ENCODE measurements at places on chromosomes 2 and 18. TPM values are rescaled to one million over a fixed set of nuclear protein-coding genes. Genes with fewer than 3 reads are reported as not detected.

HAAO gene
- total RNA-seq = 0.60 TPM

NT5C1B gene
- total RNA-seq = not detected

ASXL2 gene
- total RNA-seq = 30.6 TPM

GPAT2 gene
- 6.6 TPM for total RNA-seq

UGT1A10 gene
- not detected for total RNA-seq

REG3G gene
- not detected for total RNA-seq

NPHP1 gene
- total RNA-seq = 6.1 TPM

AMER3 gene
- total RNA-seq = not detected

PTPRN gene
- not detected for total RNA-seq

CASP10 gene
- 37.6 TPM for total RNA-seq

COLEC11 gene
- total RNA-seq = not detected

REG3A gene
- not detected for total RNA-seq

DNA sequence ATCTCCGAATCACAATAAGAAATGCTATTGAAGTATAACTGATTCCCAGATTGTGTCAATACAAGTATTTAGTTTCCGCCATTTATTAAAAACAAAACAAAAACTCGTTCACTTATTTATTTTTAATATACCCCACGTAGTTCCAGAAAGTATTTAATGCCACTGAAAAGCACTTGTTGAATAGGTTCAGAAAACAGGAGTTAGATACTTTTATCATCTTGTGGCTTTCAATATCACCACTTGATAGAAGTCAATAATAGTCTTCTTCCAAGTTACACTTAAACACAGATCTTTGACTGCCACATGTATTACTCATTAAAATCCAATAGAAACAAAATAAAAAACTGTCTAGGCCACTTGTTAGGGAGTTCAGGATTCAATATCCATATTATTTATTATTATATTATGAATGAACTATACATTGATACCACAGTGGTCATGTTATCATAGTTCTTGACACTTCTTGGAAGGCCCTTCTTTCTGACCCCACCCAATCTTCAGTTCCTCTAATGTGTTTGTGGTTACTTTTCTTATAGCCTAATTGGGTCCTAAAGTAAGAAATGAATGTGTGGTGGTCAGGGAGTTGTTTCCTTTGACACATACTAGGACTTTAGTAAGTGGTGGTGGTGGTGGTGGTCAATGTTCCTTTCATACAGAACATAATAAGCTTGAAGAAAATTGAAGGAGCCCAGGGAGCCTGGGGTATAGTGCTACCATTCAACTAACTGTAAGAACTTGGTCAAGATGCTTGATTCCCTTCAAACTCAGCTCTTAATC, 221.3 kb upstream of the ITGA4 start:
- no peaks in the 10 kb centered on the region for H3K4me1 ChIP-seq
- H3K27me3 ChIP-seq = no peaks in the 10 kb centered on the region
- no peak for DNase-seq
- H3K36me3 ChIP-seq = no peaks in the 10 kb centered on the region

DNA sequence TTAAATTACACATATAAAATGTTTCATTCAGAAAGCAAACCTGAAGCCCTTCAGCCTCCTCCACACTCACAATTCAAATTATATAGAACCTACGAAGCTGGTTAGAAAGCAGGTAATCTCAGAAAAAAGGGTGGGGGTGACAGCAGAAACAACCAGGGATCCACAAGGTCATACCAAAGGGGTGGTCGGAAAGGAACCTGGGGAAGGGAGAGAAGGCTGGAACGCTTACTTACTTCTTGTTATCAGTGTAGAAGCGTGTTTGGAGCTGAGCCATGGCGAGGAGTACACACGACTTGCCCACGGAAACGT, 316 bp downstream of the WDR12 start:
- peak overlapping the region; percentile 38 for H3K27ac ChIP-seq
- no peak for DNase-seq
- peak overlapping the region; percentile 97 for H3K4me3 ChIP-seq
- peaks cover 7% of the 10 kb centered on the region for H3K4me1 ChIP-seq
- H3K36me3 ChIP-seq = no peaks in the 10 kb centered on the region
- no peaks in the 10 kb centered on the region for H3K27me3 ChIP-seq

GRCh38 chr2:71070294-71071093, 2.0 kb downstream of the NAGK start:
- no peak overlapping the region for H3K27ac ChIP-seq
- no peaks in the 10 kb centered on the region for H3K27me3 ChIP-seq
- DNase-seq = no peak
- H3K4me1 ChIP-seq = peaks cover 27% of the 10 kb centered on the region

GRCh38 chr18:8928044-8928443, 174.5 kb upstream of the NDUFV2 start:
- no peak overlapping the region for H3K4me3 ChIP-seq
- H3K4me1 ChIP-seq = no peaks in the 10 kb centered on the region
- no peak overlapping the region for H3K27ac ChIP-seq
- H3K27me3 ChIP-seq = no peaks in the 10 kb centered on the region

GRCh38 chr18:22230471-22230945, 61.1 kb downstream of the GATA6 start:
- H3K4me1 ChIP-seq = peaks cover 5% of the 10 kb centered on the region
- H3K4me3 ChIP-seq = no peak overlapping the region
- DNase-seq = no peak
- peaks cover 10% of the 10 kb centered on the region for H3K27me3 ChIP-seq
- H3K27ac ChIP-seq = no peak overlapping the region
- H3K36me3 ChIP-seq = no peaks in the 10 kb centered on the region

- no peak overlapping the region for H3K27ac ChIP-seq
- H3K4me1 ChIP-seq = no peaks in the 10 kb centered on the region
- DNase-seq = no peak
- no peak overlapping the region for H3K4me3 ChIP-seq
- H3K36me3 ChIP-seq = no peaks in the 10 kb centered on the region
These were observed 38.3 kb upstream of the PTPN4 start for GRCh38 chr2:119721462-119721861.

DNA sequence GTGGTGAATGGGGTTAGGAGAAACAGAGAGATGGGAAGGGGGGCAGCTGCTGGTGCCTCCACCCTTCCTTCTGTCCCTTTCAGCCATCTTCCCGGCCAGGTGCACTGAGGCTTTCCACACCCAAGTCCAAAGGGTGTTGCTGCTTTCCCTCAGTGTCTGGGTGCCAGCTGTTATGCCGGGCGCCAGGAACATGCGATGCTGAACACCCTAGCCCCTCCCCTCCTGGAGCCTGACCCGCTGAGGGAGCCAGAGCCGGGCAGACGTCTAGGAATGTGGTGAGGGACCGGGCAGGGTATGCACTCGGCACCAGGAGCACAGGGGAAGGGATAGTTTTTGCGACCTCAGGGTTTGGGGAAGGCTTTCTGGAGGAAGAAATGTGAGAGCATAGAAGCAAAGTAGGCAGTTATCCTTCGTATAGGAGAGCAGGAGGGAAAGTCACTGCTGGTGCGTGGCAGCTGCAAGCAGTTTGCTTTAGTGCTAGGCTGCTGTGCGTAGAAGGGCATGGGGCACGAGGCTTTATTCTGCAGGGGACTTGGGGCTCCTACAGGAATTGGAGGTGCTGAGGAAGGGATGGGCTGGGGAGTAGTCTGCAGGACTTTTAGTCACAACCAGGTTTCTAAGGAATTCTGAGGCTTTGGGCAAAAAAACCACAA, 147.7 kb downstream of the TSN start:
- no peak overlapping the region for H3K4me3 ChIP-seq
- no peak for DNase-seq
- H3K4me1 ChIP-seq = peaks cover 8% of the 10 kb centered on the region
- H3K36me3 ChIP-seq = no peaks in the 10 kb centered on the region

- H3K27me3 ChIP-seq = no peaks in the 10 kb centered on the region
- H3K27ac ChIP-seq = no peak overlapping the region
- H3K36me3 ChIP-seq = peaks cover 5% of the 10 kb centered on the region
These were observed 58.9 kb upstream of the STON1 start for GRCh38 chr2:48471048-48471474.

GRCh38 chr2:47271054-47272000, 116.2 kb upstream of the STPG4 start:
- no peaks in the 10 kb centered on the region for H3K27me3 ChIP-seq
- H3K27ac ChIP-seq = peak overlapping the region; percentile 34
- H3K4me1 ChIP-seq = peaks cover 23% of the 10 kb centered on the region
- no peak overlapping the region for H3K4me3 ChIP-seq
- DNase-seq = no peak

- no peaks in the 10 kb centered on the region for H3K36me3 ChIP-seq
- H3K4me1 ChIP-seq = peaks cover 12% of the 10 kb centered on the region
- DNase-seq = no peak
- peaks cover 3% of the 10 kb centered on the region for H3K27me3 ChIP-seq
- no peak overlapping the region for H3K27ac ChIP-seq
These were observed 38.4 kb downstream of the LONRF2 start for GRCh38 chr2:100283724-100284501.

DNA sequence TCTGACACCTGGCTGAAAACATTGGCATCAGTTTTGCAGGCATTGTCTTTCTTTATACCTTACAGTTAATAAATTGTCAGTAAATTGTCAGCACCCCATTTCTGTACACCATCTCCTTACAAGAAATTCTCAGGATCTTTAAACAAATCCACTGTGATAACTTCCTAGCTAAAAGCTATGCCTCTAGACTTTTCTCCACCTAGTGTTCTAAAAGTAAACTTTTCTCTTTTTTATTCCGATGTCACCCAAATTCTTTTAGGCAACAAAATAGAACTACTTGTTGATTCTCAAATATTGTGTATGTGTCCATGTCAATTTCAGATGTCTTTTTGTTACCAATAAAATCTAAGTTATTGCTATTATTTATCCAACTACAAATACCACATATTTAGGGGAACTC, 617.4 kb upstream of the NRXN1 start:
- H3K36me3 ChIP-seq = no peaks in the 10 kb centered on the region
- H3K4me3 ChIP-seq = no peak overlapping the region
- no peak overlapping the region for H3K27ac ChIP-seq
- H3K27me3 ChIP-seq = no peaks in the 10 kb centered on the region

GRCh38 chr2:70085711-70086277, 1.5 kb upstream of the PCBP1 start:
- peak; percentile 51 for DNase-seq
- H3K27ac ChIP-seq = peak overlapping the region; percentile 100
- no peaks in the 10 kb centered on the region for H3K27me3 ChIP-seq
- peak overlapping the region; percentile 24 for H3K4me3 ChIP-seq
- peaks cover 29% of the 10 kb centered on the region for H3K4me1 ChIP-seq
- H3K36me3 ChIP-seq = peaks cover 14% of the 10 kb centered on the region

GRCh38 chr2:15939854-15940660, at the start of gene MYCN:
MYCN (plus strand) TSS chr2:15940550; CDS start chr2:15942065, 1,515 bp downstream.
- H3K4me3 ChIP-seq = no peak within 1 kb of the TSS
- no peak within 1 kb of the TSS for H3K27ac ChIP-seq
- DNase-seq = peak; percentile 59

DNA sequence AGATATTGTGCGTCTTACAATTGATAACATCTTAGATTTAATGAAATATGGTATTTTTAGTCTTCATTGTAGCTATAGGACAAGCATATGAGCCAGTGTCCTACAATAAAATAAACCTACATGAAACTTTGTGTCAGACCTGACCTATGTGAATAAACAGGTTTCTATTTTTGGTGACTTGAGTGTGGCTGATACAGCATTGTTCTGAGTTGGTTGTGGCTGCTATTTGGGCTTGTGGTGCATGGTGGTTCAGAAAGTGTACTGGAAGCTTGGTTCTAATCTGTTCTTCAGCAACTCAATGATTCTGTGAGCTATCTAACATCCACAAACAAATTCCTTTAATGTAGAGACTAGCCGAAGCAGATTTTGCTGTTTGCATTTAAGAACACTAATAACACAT, 64.9 kb upstream of the MAP2 start:
- no peaks in the 10 kb centered on the region for H3K27me3 ChIP-seq
- no peaks in the 10 kb centered on the region for H3K4me1 ChIP-seq
- H3K4me3 ChIP-seq = no peak overlapping the region
- no peak overlapping the region for H3K27ac ChIP-seq

DNA sequence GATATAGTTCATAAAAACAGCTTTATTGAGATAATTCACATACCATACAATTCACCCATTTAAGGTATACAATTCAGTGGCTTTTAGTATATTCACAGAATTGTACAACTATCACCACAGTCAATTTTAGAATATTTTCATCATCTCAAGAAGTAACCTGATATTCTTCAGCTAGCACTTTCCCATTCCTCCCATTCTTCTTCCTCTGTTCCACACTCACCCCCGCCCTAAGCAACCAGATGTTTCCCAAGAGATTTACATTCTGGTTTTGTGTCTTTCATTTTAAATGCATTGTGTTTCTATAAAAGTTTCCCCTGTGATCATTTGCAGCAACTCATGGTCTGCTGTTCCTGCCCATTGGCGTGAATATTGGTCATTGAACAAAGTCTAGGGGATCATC, 5.4 kb downstream of the GPN1 start:
- H3K27me3 ChIP-seq = no peaks in the 10 kb centered on the region
- H3K27ac ChIP-seq = no peak overlapping the region
- H3K4me1 ChIP-seq = peaks cover 4% of the 10 kb centered on the region

GRCh38 chr2:111676291-111676822, 207.6 kb downstream of the ANAPC1 start:
- DNase-seq = no peak
- peaks cover 9% of the 10 kb centered on the region for H3K27me3 ChIP-seq
- H3K36me3 ChIP-seq = no peaks in the 10 kb centered on the region
- peaks cover 3% of the 10 kb centered on the region for H3K4me1 ChIP-seq

DNA sequence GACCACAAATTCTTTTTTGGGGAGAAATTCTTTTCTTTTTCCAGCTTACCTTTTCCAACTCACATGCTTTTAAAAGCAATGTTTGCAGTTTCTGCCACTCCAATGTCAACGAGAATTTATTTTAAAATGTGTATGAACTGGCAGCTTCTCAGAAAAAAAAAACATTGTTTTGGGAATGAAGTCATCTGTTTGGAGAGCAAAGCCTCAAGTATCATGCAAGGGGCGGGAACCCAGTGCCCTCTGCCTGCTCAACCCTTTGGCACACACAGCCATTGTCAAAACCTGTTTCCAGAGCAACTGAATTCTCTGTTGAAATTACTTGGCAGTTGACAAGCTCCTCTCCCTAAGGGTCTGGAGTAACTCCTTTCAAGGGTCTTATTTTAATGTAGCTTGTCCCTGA, 128.5 kb downstream of the QPCT start:
- H3K36me3 ChIP-seq = no peaks in the 10 kb centered on the region
- no peak overlapping the region for H3K27ac ChIP-seq
- no peak overlapping the region for H3K4me3 ChIP-seq
- H3K4me1 ChIP-seq = peaks cover 6% of the 10 kb centered on the region
- no peaks in the 10 kb centered on the region for H3K27me3 ChIP-seq
